CD4-positive, alpha-beta T cell treated with Interleukin-10 for 1 hour (primary cell): ENCODE measurements at places on chromosomes 3 and 15.
A peak's percentile ranks its signal among the peaks of the same experiment; 100 is the strongest.

GRCh38 chr3:70256566-70256965, 55.9 kb downstream of the MDFIC2 start:
- DNase-seq: no peak

- no peak for DNase-seq
These were observed 17.8 kb upstream of the CLDN1 start for GRCh38 chr3:190340071-190340470.

GRCh38 chr15:97790180-97790579, 170.3 kb upstream of the ARRDC4 start:
- DNase-seq: no peak

DNA sequence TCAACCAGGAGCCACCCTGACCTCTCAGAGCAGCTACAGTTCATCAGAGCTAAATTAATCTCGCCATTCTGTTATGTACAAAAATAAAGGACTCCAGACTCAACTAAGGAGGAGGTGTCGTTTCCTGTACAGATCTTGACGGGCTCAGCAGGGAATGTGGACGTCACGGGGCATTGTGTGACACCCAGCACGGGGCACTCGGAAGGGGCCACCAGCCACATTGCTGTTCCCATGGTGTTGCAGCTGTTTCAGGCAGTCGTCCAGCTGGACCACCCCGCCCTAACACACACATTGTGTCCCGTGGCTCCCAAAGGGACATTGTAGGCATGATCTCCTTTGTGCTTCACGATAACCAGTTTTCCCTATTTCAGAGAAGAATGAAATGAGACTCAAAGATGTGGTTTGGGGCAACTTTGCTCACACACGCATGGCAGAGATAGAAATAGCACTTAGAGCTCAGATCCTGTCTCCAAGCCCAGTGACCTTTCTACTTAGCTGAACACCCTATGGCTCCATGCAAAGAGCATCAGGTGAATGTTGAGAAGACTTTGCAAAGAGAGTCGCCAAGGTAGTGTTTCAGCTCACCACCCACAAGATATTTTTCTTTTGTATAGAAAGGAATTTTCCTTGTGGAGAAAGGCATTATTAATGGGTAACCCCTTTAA, 5.5 kb downstream of the SSUH2 start:
- no peak for DNase-seq

- no peak for DNase-seq
These were observed 25.8 kb downstream of the DYNC1LI1 start for GRCh38 chr3:32544894-32545293.

DNA sequence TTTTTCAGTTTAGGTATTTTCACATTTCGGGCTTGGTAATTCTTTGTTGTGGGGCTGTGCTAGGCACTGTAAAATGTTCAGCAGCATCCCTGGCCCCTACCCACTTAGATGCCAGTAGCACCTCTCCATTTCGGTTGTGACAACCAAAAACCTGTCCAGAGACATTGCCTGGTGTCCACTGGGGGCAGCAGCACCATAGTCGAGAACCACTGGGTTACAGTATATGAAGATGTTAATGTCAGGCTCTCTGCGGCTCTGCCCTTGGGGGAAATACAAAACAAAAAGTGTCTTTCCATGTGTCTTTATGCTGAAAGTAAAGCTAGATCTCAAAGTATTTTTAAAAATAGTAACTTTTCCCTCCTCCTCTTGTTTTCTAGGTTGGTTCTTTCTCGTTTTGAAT, 177.2 kb downstream of the ITPR1 start:
- no peak for DNase-seq

DNA sequence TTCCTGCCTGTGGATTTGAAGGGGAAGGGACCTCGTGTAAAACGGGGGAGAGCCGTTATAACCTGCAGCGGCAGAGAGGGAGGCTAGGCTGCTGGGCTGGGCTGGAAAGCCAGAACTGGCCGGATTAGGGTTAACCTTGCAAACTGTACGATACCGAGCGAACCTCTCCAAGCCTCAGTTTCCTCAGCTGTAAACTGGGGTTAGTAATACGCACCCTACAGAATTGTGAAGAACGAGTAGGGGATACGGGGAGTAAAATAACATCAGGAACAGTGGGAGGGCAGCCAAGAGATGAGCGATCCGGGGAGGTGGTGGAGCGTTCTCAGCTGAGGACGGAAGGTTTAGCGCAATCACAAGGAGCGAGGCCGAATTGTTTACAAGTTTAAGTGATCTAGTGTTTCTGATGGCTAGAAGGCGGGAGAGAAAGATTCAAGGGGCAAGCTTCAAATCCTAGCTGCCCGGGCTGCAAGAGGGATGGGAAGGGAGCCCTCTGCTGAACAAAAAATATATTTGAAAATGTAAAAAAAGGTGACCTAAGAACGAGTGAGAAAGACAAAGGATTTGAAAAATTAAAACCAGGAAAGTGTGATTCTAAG, 768 bp upstream of the SEMA5B start:
- peak; percentile 38 for DNase-seq

DNA sequence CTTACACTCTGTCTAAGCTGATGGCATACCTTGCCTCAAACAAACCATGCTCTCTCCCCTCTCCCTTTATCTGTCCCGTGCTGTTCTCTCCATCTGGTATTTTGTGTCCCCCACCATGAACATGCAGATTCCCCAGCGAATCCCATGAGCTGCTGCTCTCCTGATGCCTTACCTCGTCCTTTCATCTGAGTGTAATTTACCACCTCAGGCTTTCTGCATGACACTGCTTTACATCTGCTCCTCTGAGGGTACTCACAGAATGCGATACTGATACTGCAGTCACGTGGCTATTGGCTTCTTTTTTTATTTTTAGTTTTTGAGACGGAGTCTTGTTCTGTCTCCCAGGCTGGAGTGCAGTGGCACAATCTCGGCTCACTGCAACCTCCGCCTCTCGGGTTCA, 341.7 kb downstream of the PTPRG start:
- no peak for DNase-seq
